ENCODE measurements at places on chromosomes 12 and 14. TPM values are rescaled to one million over a fixed set of nuclear protein-coding genes. Genes with fewer than 3 reads are reported as not detected.

GRCh38 chr14:24366721-24367513 is 1.1 kb upstream of the NFATC4 start:
- peak; percentile 88 for DNase-seq
- H3K27ac ChIP-seq: peak overlapping the region; percentile 87
- H3K27me3 ChIP-seq: no peaks in the 10 kb centered on the region
- H3K4me1 ChIP-seq: peaks cover 16% of the 10 kb centered on the region
- no peaks in the 10 kb centered on the region for H3K36me3 ChIP-seq
- H3K4me3 ChIP-seq: peak overlapping the region; percentile 62

- H3K4me1 ChIP-seq: no peaks in the 10 kb centered on the region
- no peaks in the 10 kb centered on the region for H3K27me3 ChIP-seq
- no peak for DNase-seq
- no peak overlapping the region for H3K27ac ChIP-seq
- no peaks in the 10 kb centered on the region for H3K36me3 ChIP-seq
Measured at GRCh38 chr12:119406308-119406707, 71.8 kb downstream of the CCDC60 start.

DNA sequence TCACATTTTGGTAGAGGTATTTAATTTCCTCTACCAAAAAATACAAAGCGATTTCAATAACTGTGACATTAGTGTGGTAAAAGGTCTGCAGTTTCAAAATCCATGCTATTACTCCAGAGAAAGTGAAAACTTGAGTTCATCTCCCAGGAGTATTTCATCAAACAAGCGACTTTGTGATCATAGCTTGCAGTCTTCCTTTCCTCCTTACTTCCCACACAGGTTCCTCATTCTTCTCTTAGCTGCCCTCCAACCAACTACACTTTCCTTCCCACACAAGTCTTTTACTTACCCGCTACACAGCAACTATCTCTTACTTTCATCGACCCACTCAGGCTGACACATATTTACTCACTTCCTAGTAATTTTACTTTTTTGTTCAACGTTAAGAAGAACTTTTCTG is 413.4 kb upstream of the USP15 start:
- no peak overlapping the region for H3K4me3 ChIP-seq
- no peaks in the 10 kb centered on the region for H3K4me1 ChIP-seq
- no peak for DNase-seq

- no peaks in the 10 kb centered on the region for H3K27me3 ChIP-seq
- H3K4me1 ChIP-seq: no peaks in the 10 kb centered on the region
- no peak overlapping the region for H3K4me3 ChIP-seq
- no peak overlapping the region for H3K27ac ChIP-seq
- H3K36me3 ChIP-seq: no peaks in the 10 kb centered on the region
- DNase-seq: no peak
Measured at GRCh38 chr12:99053616-99054362, 408.7 kb downstream of the APAF1 start.

TBC1D30 gene
- total RNA-seq: 8.3 TPM

GRCh38 chr14:56419750-56420149 is 159.8 kb upstream of the TMEM260 start:
- DNase-seq: no peak
- H3K27me3 ChIP-seq: no peaks in the 10 kb centered on the region
- H3K36me3 ChIP-seq: no peaks in the 10 kb centered on the region
- peaks cover 7% of the 10 kb centered on the region for H3K4me1 ChIP-seq
- no peak overlapping the region for H3K4me3 ChIP-seq

GRCh38 chr14:53608369-53608768 is 348.3 kb downstream of the BMP4 start:
- no peaks in the 10 kb centered on the region for H3K36me3 ChIP-seq
- no peaks in the 10 kb centered on the region for H3K4me1 ChIP-seq
- H3K4me3 ChIP-seq: no peak overlapping the region
- H3K27ac ChIP-seq: no peak overlapping the region
- no peaks in the 10 kb centered on the region for H3K27me3 ChIP-seq

DNA sequence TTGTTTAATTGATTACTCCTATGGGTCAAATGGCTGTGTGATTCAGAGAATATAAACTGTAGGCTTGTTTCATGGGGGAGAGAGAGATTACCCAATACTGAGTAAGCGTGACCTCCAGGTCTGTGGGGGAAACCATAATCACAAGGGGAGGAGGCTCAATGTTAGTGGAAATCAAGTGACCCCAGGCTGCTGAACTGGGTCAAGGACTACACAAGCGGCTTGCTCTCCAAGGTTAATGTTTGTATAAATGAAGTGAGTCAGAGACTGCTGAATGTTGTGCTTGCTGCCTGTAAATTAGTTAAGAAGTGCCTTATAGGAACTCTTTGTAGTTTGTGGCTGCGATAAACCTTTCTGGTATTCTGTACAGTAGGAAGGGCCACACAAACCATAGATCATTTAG is 479.7 kb downstream of the AACS start:
- H3K27me3 ChIP-seq: no peaks in the 10 kb centered on the region
- no peak overlapping the region for H3K4me3 ChIP-seq

DNA sequence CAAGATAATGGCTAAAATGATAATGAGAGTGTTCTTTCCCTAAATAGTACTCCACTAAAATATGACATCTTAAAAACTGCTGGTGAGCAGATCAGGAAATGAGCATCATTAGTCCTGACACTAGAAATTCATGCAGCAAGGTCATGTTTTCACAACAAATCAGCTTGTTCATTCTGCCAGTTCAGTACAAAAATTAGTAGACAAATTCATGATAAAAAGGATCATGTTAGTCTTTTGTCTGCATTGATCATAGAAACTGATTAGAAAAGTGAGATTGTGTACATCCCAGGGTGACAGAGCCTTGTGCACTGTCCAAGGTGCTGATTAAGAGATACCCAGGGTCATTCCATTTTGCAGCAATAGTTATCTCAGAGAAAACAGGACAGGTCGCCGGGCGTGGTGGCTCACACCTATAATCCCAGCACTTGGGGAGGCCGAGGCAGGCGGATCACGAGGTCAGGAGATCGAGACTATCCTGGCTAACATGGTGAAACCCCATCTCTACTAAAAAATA is 163.6 kb downstream of the RIMBP2 start:
- DNase-seq: no peak
- H3K4me3 ChIP-seq: no peak overlapping the region
- H3K36me3 ChIP-seq: no peaks in the 10 kb centered on the region
- no peaks in the 10 kb centered on the region for H3K4me1 ChIP-seq
- H3K27me3 ChIP-seq: no peaks in the 10 kb centered on the region
- H3K27ac ChIP-seq: no peak overlapping the region

All from testis (tissue), 5 donors.